ENCODE measurements at places on chromosomes 1 and 21.

DNA sequence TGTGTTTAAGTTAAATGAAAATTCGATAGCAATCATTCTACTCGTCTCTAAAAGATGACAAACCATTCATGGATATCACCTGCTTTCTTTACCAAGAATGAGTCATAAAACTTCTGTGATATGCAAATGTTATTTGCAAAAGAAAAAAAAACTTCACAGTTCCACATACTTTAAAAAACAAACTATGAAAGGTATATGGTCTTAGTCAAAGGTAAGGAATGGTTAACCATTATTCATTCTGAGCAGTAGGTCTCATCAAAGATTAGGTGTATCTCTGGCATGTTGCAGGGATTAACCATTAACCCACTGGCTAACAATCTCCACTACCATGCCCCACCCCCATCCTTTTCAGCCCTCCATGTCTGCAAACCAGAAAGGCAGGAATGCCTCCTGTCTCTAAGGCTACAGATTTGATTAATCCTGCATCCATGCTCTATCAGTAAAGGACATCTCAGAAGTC, 44.4 kb downstream of the PTPN14 start:
- peak; percentile 36 for DNase-seq

DNA sequence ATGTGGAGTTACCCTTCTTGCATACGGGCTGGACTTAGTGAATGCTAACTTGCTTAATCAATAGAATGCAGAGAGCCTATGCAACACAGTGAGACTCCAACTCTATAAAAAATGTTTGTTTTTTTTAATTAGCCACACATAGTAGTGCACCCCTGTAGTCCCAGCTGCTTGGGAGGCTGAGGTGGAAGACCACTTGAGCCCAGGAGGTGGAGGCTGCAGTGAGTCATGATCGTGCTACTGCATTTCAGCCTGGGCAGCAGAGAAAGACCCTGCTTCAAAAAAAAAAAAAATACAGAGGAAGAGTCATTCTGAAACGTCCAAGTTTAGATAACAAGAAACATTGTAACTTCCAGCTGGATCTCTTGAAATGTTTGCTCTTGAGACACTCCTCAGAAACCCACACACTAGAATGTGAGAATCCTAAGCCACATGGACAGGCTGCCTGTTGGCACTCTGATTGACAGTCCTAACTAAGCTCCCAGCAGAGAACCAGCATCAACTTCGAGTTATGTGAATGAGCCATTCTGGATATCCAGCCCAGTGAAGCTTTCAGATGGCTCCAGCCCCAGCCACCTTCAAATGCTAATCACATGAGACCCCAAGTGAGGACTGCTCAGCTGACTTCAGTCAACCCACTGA, 20.0 kb upstream of the CAP1 start:
- DNase-seq: no peak

DNA sequence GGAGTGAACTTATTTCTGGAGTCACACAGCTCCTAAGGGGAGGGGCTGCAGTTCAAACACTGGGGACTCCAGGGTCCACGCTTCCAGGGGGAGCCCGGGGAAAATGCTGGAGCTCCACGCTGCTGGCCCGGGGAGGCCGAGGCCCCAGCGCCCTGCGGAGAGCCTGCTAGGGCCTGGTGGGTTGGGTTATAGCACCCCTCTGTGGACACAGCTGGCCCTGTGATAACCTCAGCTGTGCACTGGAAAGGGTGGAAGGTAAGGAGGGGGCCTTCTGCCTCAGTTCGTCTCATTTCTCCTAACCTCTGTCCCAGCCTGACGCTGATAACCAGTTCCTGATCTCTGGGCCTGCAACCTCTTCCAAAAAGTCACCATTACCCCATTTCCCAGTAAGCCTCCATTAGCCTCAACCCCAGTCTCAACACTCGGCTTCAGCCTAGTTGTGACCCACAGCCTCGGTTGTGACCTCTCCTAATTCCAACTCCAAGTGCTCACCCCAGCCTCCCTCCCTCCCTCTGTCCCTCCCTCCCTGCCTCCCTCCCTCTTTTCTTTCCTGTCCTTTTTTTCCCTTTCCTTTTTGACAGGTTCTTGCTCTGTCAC, 7.1 kb downstream of the NBL1 start:
- DNase-seq: no peak

DNA sequence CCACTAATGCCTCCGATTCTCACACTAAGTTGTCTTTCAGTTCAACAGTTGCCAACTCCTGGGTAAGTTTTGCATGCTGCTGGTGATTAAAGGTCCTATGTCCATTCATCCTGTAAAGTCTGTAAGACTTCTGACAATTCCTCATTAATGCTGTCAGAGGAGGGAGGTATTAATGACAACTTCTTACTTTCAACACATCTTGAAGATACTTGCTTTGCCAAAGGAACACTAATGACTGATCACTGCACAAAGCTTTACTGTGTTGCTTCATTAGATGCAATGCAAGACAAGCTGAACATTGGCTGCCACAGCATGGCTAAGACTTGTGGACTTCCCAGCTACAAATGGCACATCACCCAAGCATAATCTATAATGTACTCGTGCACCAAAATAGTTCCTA, 114.6 kb upstream of the PRDX6 start:
- no peak for DNase-seq

- no peak for DNase-seq
These were observed 106.1 kb downstream of the RWDD3 start for GRCh38 chr1:95340061-95340460.

DNA sequence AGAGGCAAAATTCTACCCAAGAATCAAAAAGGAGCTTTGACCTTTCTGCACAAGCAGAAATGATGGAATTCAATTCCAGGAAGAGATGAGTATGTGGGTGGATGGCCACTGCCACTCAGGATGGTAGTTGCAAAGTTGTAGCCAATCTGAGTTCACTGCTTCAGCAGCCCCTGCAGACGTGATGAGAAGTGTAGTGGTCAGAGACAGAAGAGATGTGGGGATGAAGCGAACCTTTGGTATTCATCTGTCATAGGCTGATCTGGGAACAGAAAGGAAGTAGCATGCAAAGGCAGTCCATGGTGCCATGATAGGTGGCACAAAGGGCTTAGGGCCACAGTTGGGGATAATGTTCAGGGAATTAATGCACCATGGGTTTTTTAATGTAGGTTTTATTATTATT, 81.1 kb upstream of the PGBD5 start:
- DNase-seq: no peak

DNA sequence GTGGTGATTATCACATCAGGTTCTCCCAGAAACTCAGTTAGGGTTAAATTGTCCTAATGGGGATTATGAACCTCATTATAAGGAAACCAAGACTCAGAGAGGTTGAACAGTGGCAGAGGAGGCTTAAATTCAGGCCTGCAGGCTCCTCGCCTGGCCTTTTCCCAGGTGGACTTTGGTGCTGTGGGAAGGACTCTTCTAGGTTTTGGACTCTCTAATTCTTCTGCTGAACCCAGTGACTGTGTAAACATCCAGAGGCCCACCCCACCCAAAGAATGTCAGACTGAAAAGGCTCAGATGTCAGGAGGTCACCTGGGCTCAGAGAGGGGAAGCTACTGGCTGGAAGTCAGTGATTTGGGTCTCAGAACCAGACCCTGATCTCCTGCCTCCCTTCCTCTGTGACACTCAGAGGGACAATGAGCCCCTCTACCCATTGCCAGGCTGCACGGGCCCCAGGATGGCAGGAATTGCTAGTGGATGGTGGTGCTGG, 2.5 kb downstream of the ZNF362 start:
- DNase-seq: no peak

GRCh38 chr1:157112186-157112867, 12.7 kb upstream of the ETV3L start:
- no peak for DNase-seq

GRCh38 chr1:156581661-156582387, 2.3 kb downstream of the TTC24 start:
- DNase-seq: no peak

DNA sequence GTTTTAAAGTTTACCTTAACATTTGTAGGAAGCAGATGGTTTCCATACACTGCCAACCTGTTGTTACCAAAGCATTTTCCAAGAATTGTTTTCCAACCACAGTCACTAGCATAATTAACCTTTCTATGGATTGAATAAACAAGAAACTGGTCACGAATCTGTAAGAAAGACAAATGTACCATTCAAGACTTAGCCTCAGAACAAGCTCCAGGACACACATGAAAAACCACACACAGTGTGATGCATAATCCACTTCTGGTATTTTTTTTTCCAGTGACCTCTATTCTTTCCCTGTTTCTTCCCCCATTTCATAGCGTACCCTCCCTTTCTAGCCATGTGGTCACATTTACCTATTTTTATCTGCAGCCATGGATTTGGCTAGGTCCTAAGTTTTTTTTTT, 29.6 kb upstream of the C1orf87 start:
- no peak for DNase-seq

GRCh38 chr1:48777219-48777895, 666 bp upstream of the BEND5 start:
- DNase-seq: no peak

Measured in NCI-H1048 (cell line).